Heart right ventricle (tissue), 16 donors: ENCODE measurements at places on chromosomes 7 and 10. TPM values are rescaled to one million over a fixed set of nuclear protein-coding genes. Genes with fewer than 3 reads are reported as not detected.

FANK1 gene
- 0.89 TPM for total RNA-seq

COL1A2 gene
- 103 TPM for total RNA-seq

PRSS37 gene
- not detected for total RNA-seq

GRCh38 chr10:70931168-70931815 is 42.9 kb upstream of the PCBD1 start:
- DNase-seq = no peak
- no peaks in the 10 kb centered on the region for H3K36me3 ChIP-seq
- no peak overlapping the region for H3K27ac ChIP-seq
- peaks cover 13% of the 10 kb centered on the region for H3K4me1 ChIP-seq
- no peaks in the 10 kb centered on the region for H3K27me3 ChIP-seq

- no peak for DNase-seq
- no peaks in the 10 kb centered on the region for H3K36me3 ChIP-seq
- peaks cover 33% of the 10 kb centered on the region for H3K4me1 ChIP-seq
Observed at GRCh38 chr10:13943735-13944398, 357.1 kb downstream of the PRPF18 start.

- H3K27me3 ChIP-seq = no peaks in the 10 kb centered on the region
- H3K27ac ChIP-seq = no peak overlapping the region
- peaks cover 3% of the 10 kb centered on the region for H3K4me1 ChIP-seq
- DNase-seq = no peak
Observed at GRCh38 chr7:106377847-106378361, 93.1 kb upstream of the NAMPT start.

GRCh38 chr7:156827587-156828203 is 65.3 kb downstream of the LMBR1 start:
- no peak for DNase-seq
- H3K4me1 ChIP-seq = no peaks in the 10 kb centered on the region
- no peaks in the 10 kb centered on the region for H3K27me3 ChIP-seq
- H3K27ac ChIP-seq = no peak overlapping the region
- no peak overlapping the region for H3K4me3 ChIP-seq
